GM18507 (cell line): ENCODE measurements at places on chromosomes 11 and 22.

DNA sequence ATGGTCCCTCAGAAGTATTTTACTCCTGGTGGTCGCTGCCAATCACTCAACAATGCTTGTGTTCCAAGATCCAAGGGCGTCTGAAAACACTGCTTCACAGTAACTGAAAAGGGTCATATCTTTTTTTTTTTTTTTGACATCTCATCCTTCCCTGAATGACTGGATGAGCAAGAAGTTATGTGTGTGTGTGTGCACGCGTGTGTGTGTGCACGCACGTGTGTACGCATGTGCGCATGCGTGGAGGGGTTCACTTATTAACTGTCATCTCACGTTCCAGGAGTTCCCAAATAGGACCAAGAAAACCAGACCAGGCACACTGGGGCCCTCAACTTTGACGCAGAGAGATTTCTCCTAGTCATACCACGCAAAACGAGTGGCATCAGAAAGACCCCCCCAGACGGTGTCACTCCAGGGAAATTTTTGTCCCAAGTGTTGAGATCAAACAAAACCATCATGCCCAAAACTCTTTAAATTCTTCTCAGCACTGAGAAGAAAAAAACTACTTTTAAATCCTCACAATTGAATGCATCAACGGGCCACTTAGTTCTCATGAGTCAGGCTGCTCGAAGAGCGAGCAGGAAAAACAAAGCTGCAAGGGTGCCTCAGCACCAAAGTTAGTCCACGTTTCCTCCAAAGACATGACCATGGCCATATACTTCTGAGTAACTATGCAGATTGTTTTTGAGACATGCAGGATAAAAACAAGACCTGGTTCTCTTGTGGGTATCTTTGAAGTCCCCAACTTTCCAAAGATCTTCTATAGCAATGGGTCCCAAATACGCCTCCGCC is 12.9 kb downstream of the MN1 start:
- DNase-seq: no peak

GRCh38 chr11:118304568-118305248 is at the start of gene CD3E:
CD3E (plus strand) TSS chr11:118304730; CDS start chr11:118304953, 223 bp downstream.
- no peak for DNase-seq

DNA sequence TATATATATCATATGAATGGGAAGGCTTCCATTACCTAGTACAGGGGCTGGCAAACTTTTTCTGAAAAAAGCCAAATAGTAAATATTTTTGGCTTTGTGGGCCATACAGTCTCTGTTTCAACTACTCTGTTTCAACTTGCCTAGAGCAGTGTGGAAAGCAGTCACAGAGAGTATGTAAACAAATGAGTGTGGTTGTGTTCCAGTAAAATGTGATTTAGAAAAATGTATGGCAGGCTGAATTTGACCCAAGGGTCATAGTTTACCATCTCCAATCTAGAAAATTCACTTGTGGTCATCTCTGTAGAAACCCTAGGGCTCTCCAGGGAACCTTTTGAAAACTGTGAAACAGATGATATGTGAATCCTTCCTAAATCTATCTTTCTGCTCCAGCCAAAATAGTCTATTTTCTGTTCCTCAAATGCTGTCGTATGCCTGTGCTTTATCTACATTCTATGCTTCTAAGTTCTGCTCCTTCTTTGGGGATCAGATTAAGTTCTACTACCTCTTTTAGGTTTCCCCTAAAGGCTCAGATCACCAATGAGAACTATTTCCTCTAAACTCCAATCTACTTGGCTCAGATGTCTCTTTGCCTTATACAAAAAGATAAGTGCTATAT is 356.2 kb downstream of the METTL15 start:
- no peak for DNase-seq

DNA sequence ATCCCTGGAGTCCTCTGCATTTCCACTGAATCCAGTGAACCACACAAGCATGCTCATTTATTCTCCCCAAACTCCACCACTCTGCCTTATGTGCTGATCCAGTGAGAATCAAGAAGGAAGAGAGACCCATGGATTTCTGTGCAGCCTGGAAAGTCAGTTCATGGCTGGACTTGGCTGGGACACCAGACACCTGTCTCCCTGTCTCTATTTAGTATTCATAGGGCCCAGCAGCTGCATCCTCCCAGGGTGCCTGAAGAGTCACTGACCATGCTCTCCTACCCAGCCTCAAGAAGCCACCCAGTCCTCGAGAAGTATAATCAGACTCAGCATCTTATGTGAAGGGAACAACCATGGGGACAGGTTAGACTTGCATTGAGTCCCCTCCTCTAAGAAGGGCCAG is 83.2 kb downstream of the ZNF280B start:
- DNase-seq: no peak

GRCh38 chr11:114001416-114001815 is 26.5 kb downstream of the HTR3A start:
- DNase-seq: no peak

DNA sequence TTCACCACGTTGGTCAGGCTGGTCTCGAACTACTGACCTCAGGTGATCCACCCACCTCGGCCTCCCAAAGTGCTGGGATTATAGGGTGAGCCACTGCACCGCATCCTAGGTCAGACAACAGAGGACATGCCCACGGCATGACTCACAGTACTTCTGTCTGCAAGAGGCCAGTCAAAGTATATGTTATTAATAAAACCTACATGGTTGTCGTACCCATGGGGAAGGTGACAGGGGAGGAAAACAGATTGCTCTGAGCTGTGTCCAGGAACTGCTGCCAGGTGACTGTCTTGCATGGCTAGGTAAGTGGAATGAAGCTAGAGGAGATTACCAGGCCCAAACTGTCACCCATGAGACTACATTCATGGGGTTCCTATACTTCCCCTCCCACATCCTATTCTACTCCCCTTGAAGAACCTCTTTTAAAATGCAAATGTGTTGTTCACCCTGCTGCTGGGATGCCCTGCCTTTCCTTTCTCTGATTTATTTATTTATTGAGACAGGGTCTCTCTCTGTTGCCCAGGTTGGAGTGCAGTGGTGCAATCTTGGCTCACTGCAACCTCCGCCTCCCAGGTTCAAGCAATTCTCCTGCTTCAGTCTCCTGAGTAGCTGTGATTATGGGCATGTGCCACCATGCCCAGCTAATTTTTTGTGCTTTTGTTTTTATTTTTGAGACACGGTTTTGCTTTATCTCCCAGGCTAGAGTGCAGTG is 2.0 kb upstream of the NLRX1 start:
- DNase-seq: no peak

- DNase-seq: no peak
Measured at GRCh38 chr11:6217722-6218121, 12.4 kb downstream of the C11orf42 start.

GRCh38 chr11:129278586-129279319 is 86.6 kb upstream of the ARHGAP32 start:
- no peak for DNase-seq

DNA sequence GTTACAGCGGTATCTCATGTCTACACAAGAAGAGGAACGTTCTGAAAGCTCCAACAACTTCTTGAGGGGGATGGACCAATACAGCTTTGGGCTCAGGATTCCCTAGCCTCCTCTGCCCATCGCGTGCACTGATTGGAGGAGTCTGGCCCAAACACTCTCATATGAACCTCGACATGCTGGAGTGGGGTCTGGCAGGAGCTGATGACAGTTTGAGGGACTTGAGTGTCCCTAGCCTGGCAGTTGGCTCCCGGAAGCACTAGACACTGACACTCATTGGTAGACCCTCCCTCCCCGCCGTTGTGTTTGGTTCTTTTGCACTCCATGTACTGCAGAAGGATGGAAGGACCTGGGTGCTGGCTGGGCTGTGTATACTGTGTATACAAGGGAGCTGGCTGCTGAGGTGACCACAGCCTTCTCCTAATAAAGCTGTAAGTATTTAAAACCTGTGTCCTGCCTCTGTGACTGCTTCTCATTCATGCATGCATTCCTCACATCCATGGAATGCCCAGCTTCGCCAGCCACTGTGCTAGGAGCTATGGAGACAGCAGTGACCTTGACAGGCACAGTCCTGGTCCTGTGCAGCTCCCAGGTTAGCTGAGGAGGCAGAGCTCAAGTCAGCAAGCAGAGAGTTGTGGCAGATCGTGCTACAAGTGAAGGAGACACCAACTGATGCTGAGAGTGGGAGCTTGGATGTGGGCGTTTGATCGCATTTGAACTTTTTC is 27.9 kb downstream of the ADAMTS15 start:
- no peak for DNase-seq

- no peak for DNase-seq
Measured at GRCh38 chr22:30516731-30517130, 11.2 kb upstream of the SEC14L4 start.

DNA sequence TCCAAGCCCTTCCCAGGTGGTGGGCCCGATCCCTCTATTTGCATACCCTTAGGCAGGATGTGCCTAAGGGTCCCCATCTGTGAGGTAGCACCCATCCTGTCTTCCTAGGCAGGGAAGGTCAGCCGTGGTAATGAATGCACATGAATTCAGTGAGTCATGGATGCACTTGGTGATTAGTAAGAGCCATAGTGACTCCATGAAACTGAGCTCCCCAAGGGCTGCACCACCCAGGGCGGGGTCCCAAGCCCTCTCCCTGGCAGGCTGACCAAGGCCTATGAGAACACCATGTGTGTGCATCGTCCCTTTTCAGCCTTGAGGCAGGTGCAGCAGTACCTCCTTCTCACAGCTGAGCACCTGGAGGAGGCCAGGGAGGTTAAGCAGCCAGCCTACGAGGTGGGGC is 15.6 kb upstream of the SUSD2 start:
- no peak for DNase-seq

DNA sequence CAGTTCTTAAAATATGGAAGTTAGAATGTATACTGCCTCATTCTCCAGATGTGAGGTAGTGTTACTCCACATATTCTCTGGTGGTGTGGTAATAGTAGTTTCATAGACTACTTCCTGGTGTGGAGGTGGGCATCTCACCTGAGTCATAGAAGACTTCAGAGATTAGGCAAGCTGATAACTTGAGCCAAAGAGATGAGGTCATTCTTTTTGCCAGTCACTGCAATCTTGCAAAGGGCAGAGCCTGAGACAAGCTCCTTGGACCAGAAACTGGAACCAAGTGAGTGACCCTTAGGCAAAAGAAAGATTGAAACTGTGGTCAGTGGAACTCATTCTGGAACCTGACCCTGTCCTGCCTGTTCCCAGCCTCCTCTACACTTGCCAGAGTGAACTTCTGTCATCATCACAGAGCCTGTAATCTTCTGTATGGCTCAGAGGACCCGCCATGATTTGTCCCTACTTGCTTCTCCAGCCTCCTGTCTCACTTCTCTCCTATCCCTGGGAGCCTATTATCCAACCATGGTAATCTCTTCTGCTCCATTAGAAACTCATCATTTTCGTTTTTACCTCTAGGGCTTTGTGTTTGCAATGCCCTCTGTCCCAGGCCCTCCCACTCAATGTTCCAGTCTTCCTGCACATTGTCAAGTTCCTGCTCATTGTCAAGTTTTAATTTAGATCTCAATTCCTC is 10.6 kb upstream of the CCDC83 start:
- DNase-seq: no peak

DNA sequence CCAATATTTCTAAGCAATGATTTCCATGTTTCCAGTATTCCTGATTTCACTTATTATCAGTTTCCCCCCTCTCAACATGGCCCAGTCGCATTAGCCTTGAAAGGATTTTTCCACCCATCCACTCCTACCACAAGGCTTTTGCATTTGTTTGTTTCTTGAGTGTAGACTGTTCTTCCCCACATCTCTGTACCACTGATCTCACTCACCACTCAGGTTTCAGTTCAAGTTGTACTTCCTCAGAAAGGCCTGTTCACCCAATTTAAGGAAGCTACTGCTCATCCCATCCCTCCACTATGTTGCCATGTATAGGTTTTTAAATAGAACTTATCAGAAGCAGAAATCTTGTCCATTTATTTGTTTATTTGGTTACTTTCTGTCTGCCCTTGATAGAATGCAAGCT is 472.3 kb downstream of the FAM181B start:
- DNase-seq: no peak
